Sigmoid colon (tissue), 7 donors: ENCODE measurements at places on chromosomes 5 and 9. TPM values are rescaled to one million over a fixed set of nuclear protein-coding genes. Genes with fewer than 3 reads are reported as not detected.
A peak's percentile ranks its signal among the peaks of the same experiment; 100 is the strongest.

DNA sequence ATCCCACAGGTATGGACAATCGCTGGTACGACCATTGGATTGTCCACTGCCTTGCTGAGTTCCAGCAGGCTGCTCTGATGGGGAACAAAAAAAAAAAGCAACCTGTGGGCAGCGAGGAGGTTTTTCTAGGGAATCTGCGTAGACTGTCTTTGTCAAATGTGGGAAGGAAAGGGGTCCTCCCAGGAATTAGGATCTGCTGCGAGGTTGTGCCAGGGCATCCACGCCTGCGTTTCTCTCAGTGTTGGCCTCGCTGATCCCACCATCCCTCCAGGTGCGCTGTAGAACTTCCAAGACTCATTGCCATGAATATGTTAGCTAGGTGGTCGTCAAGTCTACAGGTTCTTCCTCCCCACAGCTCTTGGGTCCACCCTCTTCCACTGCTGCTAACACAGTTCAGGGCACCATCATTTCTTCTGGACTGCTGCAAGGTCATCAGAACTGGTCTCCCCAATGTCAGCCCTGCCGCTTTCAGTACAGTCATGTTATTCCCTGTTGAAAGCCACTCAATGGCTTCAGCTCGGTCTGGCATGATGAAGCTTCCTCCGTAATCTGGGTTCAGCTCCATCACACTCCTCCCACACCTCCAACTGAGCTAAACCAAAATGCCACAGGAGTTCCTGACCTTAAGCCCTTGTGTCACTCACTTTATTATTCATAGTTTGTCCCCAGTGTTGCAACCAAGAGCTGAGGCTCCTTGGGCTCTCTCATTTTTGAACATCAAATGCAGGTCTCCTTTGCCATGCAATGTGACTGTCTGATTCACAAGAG is 79.5 kb upstream of the DMRT1 start:
- DNase-seq = peak; percentile 33

GRCh38 chr9:134403682-134404301 is 77.5 kb downstream of the RXRA start:
- peak; percentile 92 for DNase-seq

- DNase-seq = no peak
These were observed 419.0 kb upstream of the DAB2 start for GRCh38 chr5:39843767-39844166.

DNA sequence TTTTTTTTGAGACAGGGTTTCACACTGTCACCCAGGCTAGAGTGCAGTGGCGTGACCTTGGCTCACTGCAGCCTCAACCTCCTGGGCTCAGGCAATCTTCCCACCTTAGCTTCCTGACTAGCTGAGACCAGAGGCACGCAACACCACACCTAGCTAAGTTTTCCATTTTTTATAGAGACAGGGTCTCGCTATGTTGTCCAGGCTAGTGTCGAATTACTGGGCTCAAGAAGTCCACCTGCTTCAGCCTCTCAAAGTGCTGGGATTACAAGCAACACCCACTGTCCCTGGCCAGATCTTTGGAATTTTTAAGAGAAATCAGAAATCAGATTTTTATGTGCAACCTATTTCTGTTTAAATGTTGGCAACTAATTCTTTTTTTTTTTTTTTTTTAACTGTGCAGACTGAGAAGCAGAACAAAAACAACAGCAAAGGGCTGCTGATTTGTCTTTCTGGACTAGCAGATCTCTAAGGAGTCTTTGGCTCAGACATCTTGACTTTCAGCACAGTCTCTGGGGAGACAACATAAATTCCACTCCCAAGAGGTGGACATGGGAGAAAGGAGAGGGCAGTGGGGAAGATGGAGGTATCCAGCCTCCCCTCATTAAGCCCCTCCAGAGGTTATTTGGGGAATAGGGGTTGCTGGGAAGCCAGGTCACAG is 54.4 kb upstream of the FABP6 start:
- no peak for DNase-seq

- DNase-seq = peak; percentile 63
These were observed 13.7 kb downstream of the BRD3 start for GRCh38 chr9:134053941-134054761.

- DNase-seq = no peak
These were observed 122.1 kb upstream of the ADAMTS16 start for GRCh38 chr5:5017827-5018577.

DNA sequence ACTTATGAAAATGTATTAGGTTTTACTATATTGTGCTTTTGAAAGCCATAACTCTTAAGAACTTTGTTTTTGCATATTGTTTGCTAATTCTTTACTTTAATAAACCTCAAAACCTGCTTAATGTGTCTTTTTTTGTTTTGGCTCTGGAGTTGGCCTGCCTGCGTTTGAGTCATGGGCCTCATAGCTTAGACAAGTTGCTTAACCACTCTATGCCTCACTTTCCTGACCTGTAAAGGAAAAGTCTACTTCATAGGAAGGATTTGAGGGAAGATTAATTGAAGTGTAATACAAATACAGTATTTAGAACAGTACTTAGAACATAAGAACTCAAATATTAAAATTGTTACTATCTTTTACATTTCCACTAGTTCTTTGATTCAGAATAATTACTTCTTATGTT is 10.3 kb downstream of the SMIM32 start:
- no peak for DNase-seq

- peak; percentile 34 for DNase-seq
These were observed 102.4 kb downstream of the ZNF354C start for GRCh38 chr5:179162351-179163235.

GABRP gene
- not detected for total RNA-seq

RFESD gene
- 1.4 TPM for total RNA-seq

IFNA2 gene
- total RNA-seq = not detected

SLC36A2 gene
- total RNA-seq = not detected

MYMK gene
- not detected for total RNA-seq

TBC1D2 gene
- 5.7 TPM for total RNA-seq

TXNDC8 gene
- total RNA-seq = not detected
